Activated T-cell treated with anti-CD3 and anti-CD28 coated beads, Interleukin-2, amount 50 U/mL, for 72 hours (primary cell): ENCODE measurements at places on chromosomes 3 and 15. TPM values are rescaled to one million over a fixed set of nuclear protein-coding genes. Genes with fewer than 3 reads are reported as not detected.
A peak's percentile ranks its signal among the peaks of the same experiment; 100 is the strongest.

DNA sequence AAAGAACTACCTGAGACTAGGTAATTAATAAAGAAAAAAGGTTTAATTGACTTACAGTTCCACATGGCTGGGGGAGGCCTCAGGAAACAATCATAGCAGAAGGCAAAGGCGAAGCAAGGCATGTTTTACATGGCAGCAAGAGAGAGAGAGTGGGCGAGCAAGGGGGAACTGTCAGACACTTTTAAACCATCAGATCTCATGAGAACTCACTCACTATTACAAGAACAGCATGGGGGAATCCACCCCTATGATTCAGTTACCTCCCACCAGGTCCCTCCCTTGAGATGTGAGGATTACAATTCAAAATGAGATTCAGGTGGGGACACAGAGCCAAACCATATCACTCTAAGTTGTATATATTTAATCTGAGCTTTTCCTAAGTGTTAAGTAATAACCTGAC is 79.0 kb upstream of the MLF1 start:
- H3K36me3 ChIP-seq, result peaks cover 2% of the 10 kb centered on the region
- H3K27ac ChIP-seq, result no peak overlapping the region
- H3K4me3 ChIP-seq, result no peak overlapping the region
- no peaks in the 10 kb centered on the region for H3K4me1 ChIP-seq

GRCh38 chr3:133295199-133295901 is 104.5 kb upstream of the BFSP2 start:
- no peaks in the 10 kb centered on the region for H3K36me3 ChIP-seq
- H3K4me3 ChIP-seq, result no peak overlapping the region

DNA sequence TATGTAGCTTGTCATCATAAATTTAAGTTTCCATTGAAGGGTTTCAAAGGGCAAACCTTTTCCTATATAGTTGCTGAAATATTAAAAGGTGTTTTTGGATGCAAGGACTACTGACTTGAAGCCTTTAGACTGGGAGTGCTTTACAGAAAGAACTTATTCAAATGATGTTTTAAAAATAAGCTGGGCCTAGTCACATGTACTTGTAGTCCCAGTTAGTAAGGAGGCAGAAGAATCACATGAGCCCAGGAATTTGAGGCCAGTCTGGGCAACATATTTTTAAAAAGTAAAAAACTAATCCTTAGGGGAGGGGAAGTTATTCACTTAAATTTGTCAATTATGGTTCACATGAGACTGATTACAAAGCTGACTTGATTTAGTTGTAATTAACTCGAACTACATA is 65.0 kb downstream of the SMARCC1 start:
- no peak overlapping the region for H3K4me3 ChIP-seq
- H3K27ac ChIP-seq, result peak overlapping the region; percentile 77
- no peaks in the 10 kb centered on the region for H3K27me3 ChIP-seq
- peaks cover 2% of the 10 kb centered on the region for H3K36me3 ChIP-seq
- no peak for DNase-seq

DNA sequence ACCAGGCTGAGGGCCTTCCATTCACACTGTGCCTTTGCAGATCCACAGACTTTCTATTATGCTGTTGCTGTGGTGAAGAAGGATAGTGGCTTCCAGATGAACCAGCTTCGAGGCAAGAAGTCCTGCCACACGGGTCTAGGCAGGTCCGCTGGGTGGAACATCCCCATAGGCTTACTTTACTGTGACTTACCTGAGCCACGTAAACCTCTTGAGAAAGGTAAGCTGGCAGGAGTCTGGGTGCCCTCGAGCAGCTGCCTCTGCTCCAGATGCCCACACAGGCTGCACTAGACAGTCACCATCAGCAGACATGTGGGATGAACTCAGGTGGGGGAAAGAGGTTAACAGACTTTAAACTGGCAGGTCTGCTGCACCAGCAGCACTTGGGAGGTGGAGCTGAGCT is 8.3 kb downstream of the TF start:
- DNase-seq, result no peak
- no peaks in the 10 kb centered on the region for H3K4me1 ChIP-seq
- H3K27ac ChIP-seq, result no peak overlapping the region
- no peaks in the 10 kb centered on the region for H3K36me3 ChIP-seq

- H3K36me3 ChIP-seq, result peaks cover 10% of the 10 kb centered on the region
- peak; percentile 86 for DNase-seq
- H3K27ac ChIP-seq, result peak overlapping the region; percentile 97
- H3K4me3 ChIP-seq, result peak overlapping the region; percentile 88
- peaks cover 81% of the 10 kb centered on the region for H3K4me1 ChIP-seq
These were observed 25.9 kb downstream of the SMAD3 start for GRCh38 chr15:67091071-67091979.

GRCh38 chr3:190306513-190307163 is 15.6 kb downstream of the CLDN1 start:
- peaks cover 43% of the 10 kb centered on the region for H3K4me1 ChIP-seq
- H3K27me3 ChIP-seq, result no peaks in the 10 kb centered on the region
- peak overlapping the region; percentile 39 for H3K27ac ChIP-seq
- H3K36me3 ChIP-seq, result no peaks in the 10 kb centered on the region

- H3K36me3 ChIP-seq, result peaks cover 32% of the 10 kb centered on the region
- H3K4me3 ChIP-seq, result peak overlapping the region; percentile 61
- no peaks in the 10 kb centered on the region for H3K27me3 ChIP-seq
These were observed 39.3 kb downstream of the KLHL6 start for GRCh38 chr3:183515968-183516851.

GRCh38 chr3:139764069-139764905 is 86.5 kb upstream of the NMNAT3 start:
- H3K4me3 ChIP-seq, result no peak overlapping the region
- H3K4me1 ChIP-seq, result no peaks in the 10 kb centered on the region
- H3K27me3 ChIP-seq, result peaks cover under 1% of the 10 kb centered on the region
- no peak for DNase-seq
- H3K27ac ChIP-seq, result no peak overlapping the region
- no peaks in the 10 kb centered on the region for H3K36me3 ChIP-seq

DNA sequence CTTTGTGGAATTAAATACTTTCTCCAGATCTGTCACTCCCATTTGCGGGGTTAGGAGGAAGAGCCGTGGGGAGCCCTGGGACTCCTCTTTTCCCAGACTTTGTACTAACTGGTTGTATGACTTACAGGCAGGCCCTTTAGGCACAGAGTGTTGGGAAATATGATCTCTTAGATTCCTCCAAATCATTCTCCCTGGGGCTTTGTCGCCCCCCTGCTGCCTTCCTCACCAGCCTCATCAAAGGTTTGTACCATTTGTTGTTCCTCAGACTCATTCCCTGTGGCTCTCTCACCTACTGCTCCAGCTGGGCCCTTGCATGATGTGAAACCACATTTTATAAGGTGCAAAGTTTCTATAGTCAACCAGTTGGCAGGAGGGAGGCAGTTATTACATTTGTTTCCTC is 56.4 kb downstream of the CRYGS start:
- no peak overlapping the region for H3K4me3 ChIP-seq
- no peaks in the 10 kb centered on the region for H3K36me3 ChIP-seq
- H3K27me3 ChIP-seq, result no peaks in the 10 kb centered on the region
- H3K4me1 ChIP-seq, result peaks cover 13% of the 10 kb centered on the region
- DNase-seq, result no peak
- no peak overlapping the region for H3K27ac ChIP-seq

DNA sequence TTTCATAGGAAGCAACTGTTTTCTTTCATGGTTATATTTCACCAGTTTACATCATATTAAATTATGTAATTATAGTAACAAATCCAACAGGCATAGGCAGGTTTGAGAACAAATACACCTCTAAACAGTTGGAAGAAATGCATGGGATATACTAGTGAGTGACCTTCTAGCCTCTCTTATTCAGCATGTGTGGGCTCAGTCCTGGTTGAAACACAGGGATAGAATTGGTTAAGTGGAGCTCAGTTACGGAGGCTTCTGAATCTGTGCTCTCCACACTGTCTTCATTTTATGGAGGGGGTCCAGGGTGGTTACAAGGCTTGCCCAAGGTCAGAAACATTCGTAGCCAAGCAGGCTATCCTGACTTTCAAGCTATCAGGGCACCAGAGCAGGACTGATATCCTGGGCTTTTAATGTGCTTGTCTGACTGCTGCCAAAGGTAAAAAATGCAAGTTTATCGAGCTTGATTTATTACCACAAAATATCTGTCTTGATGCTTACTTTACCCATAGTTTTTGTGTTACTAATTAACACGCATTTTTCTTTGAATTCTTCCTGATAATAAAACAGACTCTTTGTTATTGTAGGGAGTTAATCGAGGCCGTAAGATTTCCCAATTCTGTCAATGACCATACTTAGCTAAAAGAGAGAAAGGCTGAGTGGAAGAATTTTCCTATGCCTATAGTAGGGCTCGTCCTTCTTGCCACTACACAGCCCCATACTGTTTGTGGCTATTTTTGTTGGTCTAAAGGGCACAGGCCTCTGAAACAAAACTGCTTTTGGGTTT is 89.6 kb downstream of the FILIP1L start:
- DNase-seq, result no peak
- no peak overlapping the region for H3K27ac ChIP-seq
- no peak overlapping the region for H3K4me3 ChIP-seq
- no peaks in the 10 kb centered on the region for H3K27me3 ChIP-seq
- no peaks in the 10 kb centered on the region for H3K36me3 ChIP-seq

The LRRC3B gene
- total RNA-seq, result not detected

The RASGRF1 gene
- not detected for total RNA-seq

The GHRL gene
- total RNA-seq, result 1.3 TPM
